ENCODE measurements at places on chromosomes 3 and 15. TPM values are rescaled to one million over a fixed set of nuclear protein-coding genes. Genes with fewer than 3 reads are reported as not detected.
A peak's percentile ranks its signal among the peaks of the same experiment; 100 is the strongest.

The TMCO5A gene
- not detected for total RNA-seq

The CFAP91 gene
- not detected for total RNA-seq

The NKTR gene
- 10.0 TPM for total RNA-seq

The LCMT2 gene
- total RNA-seq, result 4.7 TPM

The ADGRG7 gene
- not detected for total RNA-seq

The CNBP gene
- 1,263 TPM for total RNA-seq

The SUCLG2 gene
- 77.0 TPM for total RNA-seq

The WDR93 gene
- not detected for total RNA-seq

DNA sequence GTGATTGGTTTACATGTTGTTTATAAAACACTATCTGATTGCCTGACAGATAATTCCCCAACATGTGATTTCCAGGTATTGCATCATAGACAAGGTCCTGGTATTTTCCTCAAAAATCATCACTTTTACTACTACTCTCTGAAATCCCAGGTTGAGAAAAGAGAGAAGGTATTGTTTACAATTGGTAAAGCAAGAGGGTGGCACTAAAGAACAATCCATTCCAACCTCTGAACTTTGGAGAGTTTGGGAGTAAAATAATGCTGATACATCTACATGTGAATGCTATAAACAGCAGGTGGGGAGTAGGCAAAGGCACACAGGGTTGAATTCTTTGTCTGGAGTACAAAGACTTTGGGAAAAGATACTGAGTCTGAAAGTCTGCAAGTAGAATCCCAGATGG is 134.2 kb downstream of the WDR72 start:
- no peaks in the 10 kb centered on the region for H3K27me3 ChIP-seq
- DNase-seq, result no peak
- no peak overlapping the region for H3K4me3 ChIP-seq
- H3K36me3 ChIP-seq, result no peaks in the 10 kb centered on the region
- no peak overlapping the region for H3K27ac ChIP-seq

DNA sequence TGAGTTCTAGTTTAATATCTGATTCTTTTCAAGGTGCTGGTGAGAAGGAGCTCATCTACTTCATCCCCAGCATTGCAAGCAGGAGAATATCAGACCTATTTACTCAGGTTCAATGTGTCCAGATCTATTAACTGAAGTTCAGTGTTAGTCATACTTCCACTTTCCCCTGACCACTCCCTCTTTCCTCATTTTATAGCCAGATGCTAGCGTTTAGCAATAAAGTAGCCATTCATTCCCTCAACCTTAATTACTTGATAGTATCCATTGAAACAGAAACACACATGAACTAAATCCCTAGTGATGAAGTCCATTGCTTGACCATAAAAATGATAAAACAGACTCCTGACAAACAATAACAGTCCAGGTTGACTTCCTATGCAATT is 60.0 kb downstream of the RPL22L1 start:
- no peaks in the 10 kb centered on the region for H3K36me3 ChIP-seq
- H3K27ac ChIP-seq, result no peak overlapping the region
- H3K4me3 ChIP-seq, result no peak overlapping the region
- no peak for DNase-seq
- H3K27me3 ChIP-seq, result no peaks in the 10 kb centered on the region
- no peaks in the 10 kb centered on the region for H3K4me1 ChIP-seq

DNA sequence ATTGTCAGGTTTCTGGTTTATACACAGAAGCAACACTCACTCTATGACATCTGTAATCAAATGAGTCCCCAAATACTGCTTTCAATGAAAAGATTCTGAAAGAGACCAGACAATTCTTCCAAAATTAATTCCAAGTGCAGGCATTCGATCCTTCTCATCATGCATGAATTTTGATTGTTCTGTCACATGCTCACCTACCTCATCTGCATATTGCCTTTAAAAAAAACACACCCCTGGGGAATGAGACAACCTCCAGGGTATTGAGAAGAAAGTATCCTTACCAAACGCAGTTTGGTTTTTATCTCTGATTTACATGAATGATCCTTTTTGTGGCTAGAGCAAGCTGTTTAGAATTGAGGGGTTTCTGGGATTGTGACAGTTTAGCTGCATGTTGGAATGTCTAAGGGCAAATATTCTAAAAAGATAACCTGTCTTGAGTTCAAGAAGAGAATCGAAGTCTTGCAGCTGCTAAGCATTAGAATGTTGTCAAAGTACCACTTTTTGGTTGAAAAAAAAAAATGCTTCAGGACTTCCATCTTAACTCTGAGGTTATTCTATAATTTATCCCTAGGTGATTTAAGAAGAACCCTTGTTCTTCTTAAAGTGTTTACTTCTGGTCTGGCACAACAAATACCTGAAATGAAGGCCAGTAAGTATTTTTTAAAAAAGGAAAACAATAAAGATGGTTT is 653.1 kb downstream of the RBMS3 start:
- no peaks in the 10 kb centered on the region for H3K27me3 ChIP-seq
- no peaks in the 10 kb centered on the region for H3K4me1 ChIP-seq
- H3K27ac ChIP-seq, result no peak overlapping the region
- H3K36me3 ChIP-seq, result no peaks in the 10 kb centered on the region

GRCh38 chr3:60979461-60980341 is 271.6 kb downstream of the FHIT start:
- no peak for DNase-seq
- H3K36me3 ChIP-seq, result no peaks in the 10 kb centered on the region
- no peak overlapping the region for H3K4me3 ChIP-seq
- no peaks in the 10 kb centered on the region for H3K4me1 ChIP-seq

DNA sequence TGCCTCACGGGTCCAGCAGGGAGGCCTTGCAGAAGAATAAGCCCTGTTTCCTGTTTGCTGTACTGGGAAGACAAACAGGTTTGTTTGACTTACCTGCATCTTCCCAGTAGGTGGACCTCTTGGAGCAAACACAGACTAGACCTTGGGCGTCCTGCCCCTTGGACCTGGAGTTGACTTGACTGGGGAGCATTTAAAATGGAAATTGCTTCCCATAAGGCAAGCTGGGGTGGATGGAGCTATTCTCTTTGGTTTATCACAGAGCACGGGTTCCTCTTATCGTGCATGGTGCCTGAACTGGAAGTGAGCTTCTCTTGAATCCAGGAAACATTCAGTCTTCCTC is 151.4 kb downstream of the RPLP1 start:
- no peak overlapping the region for H3K4me3 ChIP-seq
- peaks cover 6% of the 10 kb centered on the region for H3K4me1 ChIP-seq
- DNase-seq, result no peak
- no peaks in the 10 kb centered on the region for H3K27me3 ChIP-seq
- no peak overlapping the region for H3K27ac ChIP-seq
- no peaks in the 10 kb centered on the region for H3K36me3 ChIP-seq

GRCh38 chr15:51550841-51551240 is 71.7 kb downstream of the DMXL2 start:
- no peak overlapping the region for H3K4me3 ChIP-seq
- no peak overlapping the region for H3K27ac ChIP-seq
- H3K4me1 ChIP-seq, result no peaks in the 10 kb centered on the region
- no peaks in the 10 kb centered on the region for H3K36me3 ChIP-seq
- H3K27me3 ChIP-seq, result no peaks in the 10 kb centered on the region

GRCh38 chr15:33089878-33090757 is 104.4 kb downstream of the FMN1 start:
- no peak overlapping the region for H3K4me3 ChIP-seq
- H3K36me3 ChIP-seq, result no peaks in the 10 kb centered on the region
- H3K27me3 ChIP-seq, result no peaks in the 10 kb centered on the region
- H3K4me1 ChIP-seq, result peaks cover 19% of the 10 kb centered on the region
- DNase-seq, result peak; percentile 61
- H3K27ac ChIP-seq, result peak overlapping the region; percentile 17

DNA sequence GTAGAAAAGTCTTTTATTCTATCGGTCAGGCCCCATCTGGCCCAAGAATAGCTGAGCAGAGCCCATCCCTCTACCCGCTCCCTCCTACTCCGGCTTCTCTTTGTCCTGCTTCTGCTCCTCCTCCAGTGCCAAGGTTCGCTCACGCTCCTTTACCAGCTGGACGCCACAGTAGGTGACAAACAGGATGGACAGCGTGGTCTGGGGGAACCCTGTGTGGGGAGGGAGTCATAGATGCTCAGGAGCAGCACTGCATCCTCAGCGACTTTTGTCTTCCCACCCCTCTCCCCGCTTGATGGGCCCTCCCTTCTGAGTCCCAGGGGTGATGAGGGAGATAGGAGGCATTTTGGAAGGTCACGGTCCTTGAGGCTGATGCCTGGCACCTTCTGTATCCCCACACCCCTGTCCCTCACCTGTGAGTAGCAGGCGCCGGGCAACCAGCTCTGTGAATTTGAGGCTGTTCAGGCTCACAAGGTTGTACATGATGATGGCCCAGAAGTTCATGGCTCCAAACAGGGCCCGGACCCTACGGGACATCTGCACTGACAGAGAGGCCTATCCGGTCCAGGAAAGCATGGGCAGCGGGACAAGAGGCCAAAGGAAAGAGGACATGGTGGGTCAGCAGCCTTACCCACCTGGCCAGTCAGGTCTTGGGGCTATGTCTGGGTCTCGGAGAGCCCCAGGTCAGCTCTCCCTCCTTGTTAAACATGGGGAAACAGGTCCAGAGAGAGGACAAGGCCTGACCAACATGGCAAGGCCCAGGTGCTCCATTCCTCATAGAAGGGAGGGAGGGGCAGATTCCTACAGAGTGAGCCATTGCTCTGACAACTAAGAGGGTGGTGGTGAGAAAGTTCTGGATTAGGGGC is 7.6 kb downstream of the KLHL40 start:
- peaks cover 16% of the 10 kb centered on the region for H3K4me1 ChIP-seq
- H3K4me3 ChIP-seq, result no peak overlapping the region
- H3K36me3 ChIP-seq, result no peaks in the 10 kb centered on the region
- H3K27me3 ChIP-seq, result no peaks in the 10 kb centered on the region
- no peak for DNase-seq
